ENCODE measurements at places on chromosomes 11 and 22.

GRCh38 chr11:76806131-76806530, 23.0 kb downstream of the TSKU start:
- DNase-seq, result no peak

DNA sequence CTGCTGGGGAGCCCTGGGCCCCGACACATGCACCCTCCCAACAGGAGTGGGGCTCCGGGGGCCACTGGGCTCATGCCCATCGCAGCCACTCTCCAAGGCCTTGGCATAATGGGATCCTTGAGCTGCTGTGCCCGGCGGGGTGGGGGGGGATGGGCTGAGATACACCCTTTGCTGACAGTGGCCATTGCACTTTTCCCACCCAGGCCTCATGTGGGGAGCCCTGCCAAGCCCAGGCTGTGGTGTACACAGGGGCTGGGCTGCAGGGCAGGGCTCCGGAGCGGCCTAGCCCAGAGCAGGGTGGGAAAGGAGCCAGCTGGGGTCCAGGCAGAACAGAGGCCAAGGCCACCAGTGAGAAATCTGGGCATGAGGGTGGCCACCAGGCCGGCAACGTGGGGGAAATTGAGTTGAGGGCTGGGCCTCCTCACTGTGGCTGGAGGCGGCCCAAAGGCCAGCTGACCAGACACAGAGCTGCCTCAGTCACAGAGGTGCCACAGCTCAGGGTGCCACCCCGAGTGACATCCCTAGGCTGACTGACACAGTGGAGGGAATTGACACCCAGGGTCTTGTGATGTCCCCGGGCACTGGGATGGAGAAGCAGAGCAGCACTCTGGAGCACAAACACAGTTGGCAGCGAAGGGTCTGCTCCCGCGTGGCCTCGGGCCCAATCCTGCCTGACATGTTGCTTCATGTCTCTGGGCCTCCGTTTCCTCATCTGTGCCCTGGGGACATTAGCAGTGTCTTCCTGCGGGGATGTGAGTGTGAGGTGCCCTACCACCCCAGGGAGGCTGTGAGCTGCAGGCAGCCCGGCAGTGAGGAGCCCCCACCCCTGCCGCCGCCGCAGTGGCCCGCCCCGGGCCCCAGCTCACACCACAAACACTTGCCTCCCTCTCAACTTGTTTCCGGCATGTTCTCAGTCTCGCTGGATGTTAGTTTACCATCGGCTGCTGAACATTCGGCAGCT, 30.4 kb downstream of the RTN4R start:
- no peak for DNase-seq

- no peak for DNase-seq
Measured at GRCh38 chr11:70897429-70897828, 354.9 kb downstream of the SHANK2 start.

GRCh38 chr11:87803748-87804147, 371.5 kb downstream of the RAB38 start:
- no peak for DNase-seq

DNA sequence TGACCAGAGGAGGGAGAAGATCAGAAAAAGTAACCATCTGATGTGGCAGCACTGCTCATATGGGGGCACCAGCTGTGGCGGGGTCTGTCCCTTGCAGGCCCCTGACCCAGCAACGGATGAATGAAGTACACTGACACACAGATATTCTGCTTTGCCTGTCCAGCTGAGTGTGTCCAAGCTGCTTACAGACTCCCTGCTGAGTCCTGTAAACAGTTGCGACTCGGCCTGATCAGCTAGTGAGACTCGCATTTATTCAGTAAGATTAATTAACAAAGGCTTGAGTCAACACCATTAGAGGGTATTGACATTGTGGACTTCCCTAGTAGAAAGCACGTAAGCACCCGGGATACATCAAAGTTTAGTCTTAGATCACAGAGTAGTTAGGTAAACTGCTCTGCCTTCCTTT, 15.3 kb upstream of the OR10D3 start:
- no peak for DNase-seq

GRCh38 chr11:75031771-75032549, 43.2 kb downstream of the NEU3 start:
- peak; percentile 41 for DNase-seq

GRCh38 chr11:70834277-70834940, 418.0 kb downstream of the SHANK2 start:
- no peak for DNase-seq

DNA sequence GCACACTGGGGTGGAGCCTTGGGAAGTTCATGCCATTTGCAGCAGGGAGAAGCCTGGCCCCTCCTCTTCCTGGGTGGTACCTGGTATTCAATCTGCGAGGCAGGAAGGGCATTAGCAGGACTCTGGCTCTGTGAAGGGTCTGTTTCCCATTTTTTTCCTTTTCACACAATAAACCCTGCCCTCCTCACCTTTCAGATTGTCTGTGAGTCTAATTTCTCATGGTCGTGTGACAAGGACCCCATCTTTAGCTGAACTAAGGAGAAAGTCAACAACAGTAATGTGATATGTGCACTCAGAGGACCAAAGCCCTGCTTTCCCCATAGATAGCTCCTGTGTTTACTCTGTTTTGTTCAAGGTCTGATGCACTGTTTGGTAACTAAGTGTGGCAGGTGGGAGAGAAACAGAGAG, 26.6 kb upstream of the CASP4 start:
- DNase-seq, result no peak

DNA sequence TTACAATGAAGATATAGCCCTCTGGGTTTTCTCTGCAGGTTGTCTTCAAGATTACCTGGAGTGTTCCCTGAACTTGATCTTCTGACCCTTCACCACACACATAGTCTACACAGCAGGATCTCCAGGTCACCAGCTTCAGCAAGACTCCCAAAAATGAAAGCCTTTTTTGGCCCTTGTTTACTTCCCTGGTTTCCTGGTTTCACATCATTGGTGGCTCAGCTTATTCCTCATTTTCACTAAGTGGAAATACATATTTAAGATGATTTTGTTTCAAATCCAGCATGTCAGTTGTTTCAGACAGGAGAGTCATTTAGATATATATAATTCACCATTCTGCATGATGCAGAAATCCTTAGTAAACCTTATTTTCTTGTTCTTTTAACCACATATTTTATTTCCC, 41.6 kb upstream of the MPEG1 start:
- DNase-seq, result no peak

DNA sequence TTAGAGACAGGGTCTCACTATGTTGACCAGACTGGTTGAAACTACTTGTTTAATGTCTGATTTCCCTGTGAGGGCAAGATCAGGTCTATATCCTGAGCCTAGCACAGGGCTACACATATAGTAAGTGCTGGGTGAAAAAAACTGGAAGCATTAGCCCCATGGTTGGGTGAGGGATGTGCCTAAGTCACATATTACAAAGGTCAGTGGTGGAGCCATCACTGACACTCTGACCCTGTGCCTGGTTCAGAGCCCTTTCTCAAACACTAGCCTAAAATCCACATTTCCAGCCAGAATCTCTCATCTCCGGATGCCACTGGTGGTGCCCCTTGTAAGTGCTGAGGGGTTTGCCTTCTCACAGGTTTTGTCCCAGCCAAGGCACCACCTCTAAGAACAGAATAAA, 9.0 kb downstream of the TBC1D10A start:
- DNase-seq, result no peak

DNA sequence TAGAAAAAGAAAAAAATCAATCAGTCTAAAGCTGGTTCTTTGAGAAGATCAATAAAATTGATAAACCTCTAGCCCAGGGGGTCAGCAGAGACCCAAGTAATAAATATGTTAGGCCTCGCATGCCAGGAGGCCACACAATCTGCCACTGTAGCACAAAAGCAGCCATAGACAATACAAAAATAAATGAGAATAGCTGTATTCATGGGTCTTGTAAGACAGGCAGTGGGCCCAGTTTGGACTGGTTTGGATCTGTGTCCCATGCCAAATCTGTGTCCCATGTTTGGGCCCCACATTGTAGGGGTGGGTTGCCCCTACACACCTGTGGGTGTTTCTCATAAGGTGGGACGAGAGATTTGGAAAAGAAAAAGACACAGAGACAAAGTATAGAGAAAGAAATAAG, 6.6 kb upstream of the PLAAT4 start:
- DNase-seq, result no peak

- DNase-seq, result no peak
Measured at GRCh38 chr11:31484497-31484896, 24.9 kb downstream of the IMMP1L start.

DNA sequence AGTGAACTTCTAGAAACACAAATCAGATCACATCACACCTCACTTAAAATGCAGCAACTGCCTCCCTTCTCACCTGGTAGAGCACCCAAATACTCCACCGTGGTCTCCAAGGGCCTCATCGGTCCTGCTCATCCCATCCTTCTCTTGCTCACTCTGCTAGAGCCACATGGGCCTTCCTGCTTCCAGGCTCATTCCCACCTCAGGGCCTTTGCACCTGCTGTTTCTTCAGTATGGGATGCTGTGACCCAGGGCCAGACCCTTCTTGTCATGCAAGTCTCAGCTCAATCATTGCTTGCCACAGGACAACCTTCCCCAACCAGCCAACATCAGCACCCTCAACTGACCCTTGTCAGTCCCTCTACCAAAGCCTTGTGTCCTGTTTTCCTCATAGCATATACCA, 124.9 kb downstream of the GALNT18 start:
- DNase-seq, result no peak

GRCh38 chr11:119185981-119186634, 833 bp downstream of the NHERF4 start:
- no peak for DNase-seq

DNA sequence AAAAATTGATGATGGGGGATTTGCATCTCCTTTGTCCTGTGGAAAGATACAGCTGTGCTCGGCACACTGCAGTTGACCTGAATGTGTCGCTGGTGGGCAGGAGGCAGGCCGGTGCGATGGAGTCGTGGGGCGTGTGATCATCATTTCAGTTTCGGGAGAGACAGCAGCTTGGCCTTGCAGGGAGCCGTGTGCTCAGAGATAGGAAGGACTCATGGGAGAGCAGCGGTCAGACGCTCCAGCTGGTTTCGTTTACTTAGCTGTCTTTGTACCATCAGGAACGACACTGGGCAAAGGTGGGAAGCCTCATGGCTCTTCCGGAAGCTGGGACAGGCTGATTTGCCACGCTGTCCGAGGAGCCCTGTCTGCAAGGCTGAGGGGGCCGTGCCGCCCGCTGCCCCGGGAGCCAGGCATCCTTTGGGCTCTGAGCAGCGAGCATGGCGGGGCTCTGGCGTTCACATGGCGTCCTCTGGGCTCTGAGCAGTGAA, 32.7 kb downstream of the GRAMD4 start:
- no peak for DNase-seq

- DNase-seq, result no peak
Measured at GRCh38 chr11:108210441-108210840, 12.0 kb downstream of the NPAT start.

DNA sequence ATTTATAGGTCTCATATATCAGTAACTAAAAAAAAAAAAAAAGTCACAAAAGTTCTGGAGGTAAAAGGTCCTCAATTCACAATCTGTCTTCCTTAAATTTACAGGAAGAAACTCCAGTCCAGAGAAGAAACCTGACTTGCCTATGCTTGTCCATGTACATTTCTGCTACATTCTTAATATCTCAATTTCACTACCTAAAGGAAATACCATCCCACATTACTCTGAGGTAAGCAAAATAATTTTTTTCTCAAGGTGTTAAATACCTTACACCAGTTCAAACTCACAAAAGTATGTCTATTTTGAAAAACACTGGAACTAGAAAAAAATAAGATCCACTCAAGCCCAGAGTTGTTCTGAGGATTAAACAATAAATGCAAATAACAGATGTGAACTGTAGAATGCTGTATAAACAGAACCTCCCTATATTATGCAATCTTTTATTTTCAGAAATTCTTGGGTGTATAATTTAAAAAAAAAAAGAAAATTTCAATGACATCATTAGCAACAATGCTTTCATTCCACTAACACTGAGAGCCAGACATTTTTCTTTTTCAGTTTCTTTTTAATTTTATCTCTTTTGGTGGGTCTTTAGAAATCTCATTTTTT, 49.9 kb upstream of the GDPD4 start:
- no peak for DNase-seq

DNA sequence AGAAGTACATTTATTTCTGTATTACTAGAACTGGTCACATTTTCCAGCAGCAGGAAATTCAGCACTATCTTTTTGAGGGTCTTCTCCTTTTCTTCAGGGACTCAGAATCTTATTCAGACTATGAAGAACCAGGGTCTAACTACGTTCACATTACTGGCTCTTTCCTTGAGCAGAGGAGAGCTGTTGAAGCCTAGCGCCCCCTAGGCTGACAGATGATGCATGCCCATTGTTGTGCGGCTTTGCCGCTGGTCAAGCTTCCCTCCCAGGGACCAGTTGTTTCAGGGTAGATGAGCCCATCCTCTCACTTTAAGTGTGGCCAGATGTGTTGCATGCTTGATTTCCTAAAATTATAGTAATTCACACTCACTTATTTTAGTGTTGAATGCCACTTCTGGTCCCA, 168.2 kb upstream of the PDGFD start:
- DNase-seq, result no peak

DNA sequence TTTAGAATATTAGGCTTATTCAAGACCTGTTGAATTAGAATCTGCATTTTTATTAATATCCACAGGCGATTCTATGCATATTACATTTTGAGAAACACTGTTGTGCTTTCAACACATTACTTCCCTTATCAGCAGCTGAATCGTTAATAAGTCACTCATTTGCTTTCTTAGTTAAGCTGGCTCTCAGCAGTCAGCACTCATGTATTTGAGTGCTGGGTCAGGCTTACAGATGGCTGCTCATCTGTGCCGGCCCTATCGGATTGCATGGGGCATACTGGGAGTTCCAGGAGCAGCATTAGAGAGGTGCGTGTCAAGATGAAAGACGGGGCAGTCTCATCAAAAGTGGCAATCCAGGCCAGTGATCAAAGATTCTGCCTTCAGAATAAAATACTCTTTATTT, 10.8 kb upstream of the OR51L1 start:
- DNase-seq, result no peak

- no peak for DNase-seq
Measured at GRCh38 chr11:94593030-94593429, 25.9 kb downstream of the PIWIL4 start.

Data from stimulated activated naive CD8-positive, alpha-beta T cell treated with anti-CD3 and anti-CD28 coated beads, Interleukin-15, amount 100 ng/mL, for 72 hours (primary cell).